ENCODE measurements at places on chromosomes 3 and 15. TPM values are rescaled to one million over a fixed set of nuclear protein-coding genes. Genes with fewer than 3 reads are reported as not detected.

EPHB3 gene
- 3.5 TPM for total RNA-seq

- no peak for DNase-seq
Measured at GRCh38 chr3:18369551-18370185, 55.5 kb downstream of the SATB1 start.

GRCh38 chr3:128203169-128203568, 49.9 kb downstream of the EEFSEC start:
- DNase-seq: no peak

GRCh38 chr3:126024049-126024854, 55.3 kb downstream of the ROPN1B start:
- DNase-seq: no peak

AGBL1 gene
- not detected for total RNA-seq

DNA sequence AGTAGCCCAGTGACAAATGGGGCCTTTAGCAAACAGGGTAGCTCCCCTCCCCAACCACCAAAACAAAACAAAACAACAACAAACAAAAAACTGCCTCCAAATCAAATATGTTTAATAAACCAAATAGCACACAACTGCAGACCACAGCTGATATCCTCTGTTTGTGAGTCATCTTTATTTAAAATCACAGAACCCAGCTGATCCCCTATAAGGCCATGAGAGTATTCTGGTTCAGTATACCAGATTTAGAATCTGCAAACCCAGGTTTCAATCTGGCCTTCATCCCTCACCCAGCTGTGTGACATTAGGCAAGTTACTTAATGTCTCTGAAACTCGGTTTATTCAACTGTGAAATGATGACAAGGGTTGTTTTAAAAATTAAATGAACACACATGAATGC, 124.5 kb downstream of the SUCLG2 start:
- no peak for DNase-seq

DNA sequence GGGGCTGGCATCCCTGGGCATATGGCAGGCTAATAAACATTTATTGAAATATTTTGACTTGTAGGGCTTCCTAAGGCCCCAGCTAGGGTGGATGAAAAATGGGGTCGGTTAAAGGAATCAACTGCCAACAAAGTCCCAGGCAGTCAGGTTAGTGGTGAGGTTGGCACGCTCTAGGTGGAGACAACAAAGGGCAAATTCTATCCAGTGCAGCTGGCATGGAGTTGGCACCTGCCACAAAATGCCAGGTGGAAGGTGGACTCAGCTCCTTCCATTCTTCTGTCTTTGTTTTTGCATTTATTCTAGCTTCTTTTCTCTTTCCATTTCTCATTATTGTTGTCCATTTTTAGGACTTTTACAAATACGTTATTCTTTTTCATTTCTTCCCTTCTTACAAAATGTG, 31.0 kb downstream of the LCMT2 start:
- DNase-seq: no peak

GRCh38 chr15:70128414-70129140, 30.9 kb upstream of the TLE3 start:
- no peak for DNase-seq

DNA sequence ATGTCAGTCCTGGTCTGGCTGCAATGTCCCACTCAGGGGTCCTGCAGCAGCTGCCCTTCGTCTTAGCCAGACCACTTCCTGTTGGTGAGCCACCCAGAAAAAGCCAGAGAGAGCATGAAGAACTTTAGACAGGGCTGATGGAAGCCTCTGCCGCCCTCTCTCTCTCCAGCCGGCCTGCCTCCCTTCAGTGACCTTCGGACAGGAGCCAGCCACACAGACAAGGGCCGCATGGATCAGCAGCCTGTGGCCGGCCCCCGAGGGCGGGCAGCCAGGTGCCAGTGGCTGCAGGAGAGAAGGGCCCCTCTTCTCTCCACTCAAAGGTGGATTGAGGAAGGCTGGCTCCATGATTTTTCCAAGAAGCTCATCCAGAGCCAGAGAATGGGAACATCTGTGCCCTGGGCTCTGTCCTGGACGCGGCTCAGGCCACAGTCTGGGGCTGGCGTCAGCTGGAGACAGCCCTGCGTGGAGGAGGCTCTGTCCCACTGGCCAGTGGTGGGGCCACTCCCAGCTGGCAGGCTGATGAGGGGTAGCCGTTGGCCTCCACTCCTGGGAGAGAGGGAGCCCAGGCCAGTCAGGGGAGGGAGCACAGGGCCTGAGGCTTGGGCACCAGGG, 42.9 kb downstream of the ISG20 start:
- DNase-seq: no peak

SLC9C1 gene
- total RNA-seq: not detected

- DNase-seq: no peak
Measured at GRCh38 chr15:94785091-94785490, 553.7 kb downstream of the MCTP2 start.

GRCh38 chr15:83983634-83984458, 251.7 kb upstream of the GOLGA6L4 start:
- DNase-seq: no peak

NR1I2 gene
- under 0.01 TPM for total RNA-seq

DNA sequence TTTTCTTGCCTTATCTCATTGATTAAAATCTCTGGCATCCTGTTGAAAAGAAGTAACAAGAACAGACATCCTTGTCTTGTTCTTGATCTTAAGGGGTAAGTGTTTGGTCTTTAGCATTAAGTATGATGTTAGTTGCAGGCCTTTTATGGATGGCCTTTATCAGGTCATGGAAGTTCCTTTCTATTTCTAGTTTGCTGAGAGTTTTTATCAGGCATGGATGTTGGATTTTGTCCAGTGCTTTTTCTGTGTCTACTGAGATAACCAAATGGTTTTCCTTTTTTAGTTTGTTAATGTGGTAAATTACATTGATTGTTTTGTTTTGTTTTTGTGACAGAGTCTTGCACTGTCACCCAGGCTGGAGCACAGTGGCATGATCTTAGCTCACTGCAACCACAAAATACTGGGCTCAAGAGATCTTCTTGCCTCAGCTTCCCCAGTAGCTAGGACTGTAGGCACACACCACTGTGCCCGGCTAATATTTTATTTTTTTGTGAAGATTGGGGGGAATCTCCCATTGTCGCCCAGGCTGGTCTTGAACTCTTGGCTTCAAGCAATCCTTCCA, 26.3 kb downstream of the MRAS start:
- DNase-seq: peak; percentile 21

- DNase-seq: no peak
Measured at GRCh38 chr3:71128961-71129360, 454.6 kb downstream of the FOXP1 start.

CFAP20DC gene
- total RNA-seq: 1.7 TPM

CAMKV gene
- total RNA-seq: not detected

GRCh38 chr15:77860071-77860691, 217.3 kb downstream of the TBC1D2B start:
- no peak for DNase-seq

Measured in fibroblast of villous mesenchyme (primary cell).